Activated CD4-positive, alpha-beta T cell treated with anti-CD3 and anti-CD28 coated beads, Interleukin-2, amount 50 U/mL, for 24 hours (primary cell): ENCODE measurements at places on chromosomes 2 and 18.

- DNase-seq: no peak
Measured at GRCh38 chr18:80044072-80044471, 9.8 kb downstream of the RBFA start.

- no peak for DNase-seq
Measured at GRCh38 chr2:26623541-26624495, 17.3 kb downstream of the CIB4 start.

DNA sequence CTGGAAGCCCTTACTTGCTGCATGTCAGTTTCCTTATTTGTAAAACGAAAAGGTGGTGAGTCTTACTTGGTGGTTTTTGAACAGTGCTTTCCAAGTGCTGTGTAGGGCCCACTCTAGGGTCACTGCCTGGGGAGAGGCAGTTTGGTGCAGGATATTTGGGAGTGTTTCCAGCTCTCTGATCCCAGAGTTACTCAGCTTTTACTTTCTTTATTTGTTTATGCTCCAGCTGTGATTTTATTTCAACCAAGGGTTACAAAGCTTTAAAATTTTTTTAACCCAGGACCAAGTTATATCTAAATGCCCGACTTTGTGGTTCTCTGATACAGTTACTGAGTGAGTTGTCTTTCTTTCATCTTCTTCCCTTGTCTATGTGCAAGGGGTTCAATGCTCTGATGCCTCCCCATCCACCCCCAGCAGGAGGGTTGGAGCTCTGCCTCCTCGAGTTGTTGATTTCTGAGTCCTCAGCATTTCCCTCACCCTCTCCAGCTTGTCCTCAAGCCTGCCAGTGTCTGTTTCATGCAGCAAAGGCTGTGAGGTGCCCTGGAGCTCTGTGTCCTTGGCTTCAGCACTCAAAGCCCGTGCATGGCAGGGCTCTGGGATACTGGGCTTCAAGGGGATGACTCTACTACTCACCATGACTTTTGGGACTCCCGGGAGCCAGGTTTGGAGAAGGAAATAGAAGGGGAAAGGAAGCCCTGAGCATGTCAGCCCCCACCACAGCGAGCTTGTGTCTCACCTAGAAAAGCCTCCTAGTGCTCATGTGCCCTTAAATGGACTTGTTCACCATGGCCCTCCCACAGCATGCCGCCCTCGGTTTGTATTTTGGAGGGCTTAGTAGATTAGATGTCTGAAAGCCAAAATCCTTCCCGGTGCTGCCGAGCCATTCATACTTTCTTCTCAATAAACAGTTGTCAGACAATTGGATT, 236.8 kb downstream of the SETBP1 start:
- DNase-seq: no peak

DNA sequence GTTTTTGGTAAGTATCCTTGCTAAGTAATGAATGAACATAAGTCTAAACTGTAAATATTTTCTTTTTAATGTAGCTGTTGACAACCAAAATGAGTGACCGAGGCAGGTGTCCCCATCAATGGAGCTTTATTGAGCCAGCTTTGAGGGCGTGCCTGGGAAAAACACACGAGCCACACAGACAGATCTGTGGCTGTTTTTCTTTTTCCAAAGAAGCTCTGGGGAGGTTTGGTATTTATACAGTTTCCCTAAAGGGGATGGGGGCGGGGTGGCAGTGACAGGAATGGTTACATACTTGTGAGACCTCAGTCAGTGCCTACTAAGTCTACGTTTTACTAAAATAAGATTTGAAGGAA, 11.2 kb downstream of the DBI start:
- no peak for DNase-seq

DNA sequence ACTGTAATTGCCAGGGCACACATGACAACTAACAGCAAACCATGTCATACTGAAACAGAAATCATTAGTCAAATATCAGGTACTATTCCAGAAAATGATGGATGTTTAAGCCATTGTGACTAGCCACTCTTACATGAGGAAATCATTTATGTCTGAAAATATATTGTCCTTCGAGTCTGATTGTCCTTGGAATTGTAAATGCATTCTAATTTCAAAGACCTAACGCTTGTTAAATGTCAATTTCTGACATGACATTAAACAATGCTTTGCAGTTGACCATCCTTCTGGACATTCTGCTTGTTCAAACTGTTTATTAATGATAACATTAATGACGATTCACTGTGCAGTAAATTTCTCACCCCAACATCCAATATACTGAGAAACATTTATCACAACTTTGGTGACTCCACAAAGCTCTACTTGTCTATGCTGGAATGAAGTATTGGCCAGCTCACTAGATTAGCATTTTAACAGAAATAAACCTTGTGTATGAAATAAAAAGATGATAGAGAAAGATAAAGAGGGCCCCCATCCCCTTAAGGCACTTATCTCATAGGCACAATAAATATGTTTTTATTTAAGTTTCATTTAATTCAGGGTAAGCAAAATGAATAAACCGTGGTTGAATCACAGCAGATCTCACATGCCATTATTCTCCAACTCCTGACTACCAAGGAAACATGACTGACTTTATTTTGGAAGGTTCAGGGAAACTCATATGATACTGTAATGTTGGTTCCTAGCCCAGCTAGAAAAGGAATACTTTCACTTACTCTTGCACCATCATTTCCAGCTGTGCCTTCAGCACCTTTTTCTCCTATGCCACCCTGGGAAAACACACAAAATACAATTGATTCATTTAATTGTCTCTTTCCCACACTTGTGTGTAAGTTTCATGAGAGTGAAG, 82.3 kb downstream of the COL3A1 start:
- no peak for DNase-seq

- no peak for DNase-seq
Measured at GRCh38 chr2:216534809-216535208, 36.2 kb downstream of the RPL37A start.

DNA sequence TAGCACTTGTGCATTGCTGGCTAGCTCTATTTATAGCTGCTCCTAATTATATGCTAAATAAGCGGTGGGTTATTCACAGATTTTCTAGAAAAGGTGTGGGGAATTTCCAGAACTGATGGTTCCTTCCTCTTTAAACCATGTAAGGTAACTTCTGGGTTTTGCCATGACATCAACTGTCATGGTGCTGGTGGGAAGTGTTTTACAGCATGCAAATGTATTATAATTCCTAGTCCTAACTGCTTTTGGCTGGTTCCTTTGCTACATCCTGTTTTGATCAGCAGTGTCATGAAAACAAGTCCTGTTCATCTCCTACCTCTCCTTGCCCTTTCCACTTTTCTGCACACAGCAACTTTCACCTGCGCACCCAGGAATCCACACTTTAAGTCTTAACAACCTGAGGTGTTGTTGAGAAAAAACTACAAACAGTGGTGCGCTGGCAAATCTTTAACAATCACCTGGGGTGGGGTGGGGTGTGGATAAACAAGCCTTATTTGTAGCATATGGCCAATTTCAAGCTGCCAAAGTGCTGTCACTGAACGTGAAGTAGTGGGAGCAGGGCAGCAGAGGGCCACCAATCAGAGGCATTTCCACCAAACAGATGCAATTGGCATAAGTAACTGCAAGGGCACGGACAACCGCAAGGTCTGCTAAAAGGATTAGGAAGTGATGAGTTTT, 33.4 kb upstream of the SKOR2 start:
- DNase-seq: no peak

DNA sequence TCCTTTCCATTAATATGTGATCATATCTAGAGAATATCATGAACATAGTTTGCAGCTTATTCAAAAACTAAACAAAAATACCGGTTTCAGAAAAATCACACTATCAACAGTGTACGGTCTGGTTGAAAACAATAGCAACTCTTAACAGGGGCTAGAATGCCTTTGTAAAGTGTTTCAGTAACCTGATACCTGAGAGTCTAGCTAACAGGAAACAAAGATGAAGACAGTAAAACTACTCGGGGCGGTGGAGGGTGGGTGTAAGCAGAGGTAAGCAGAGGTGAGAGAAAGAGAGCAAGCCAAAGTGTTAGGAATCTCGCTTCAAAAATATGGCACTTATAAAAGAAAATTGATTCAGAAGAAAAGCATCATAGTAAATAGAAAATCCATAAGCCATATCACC, 109.0 kb upstream of the RGPD4 start:
- DNase-seq: no peak

DNA sequence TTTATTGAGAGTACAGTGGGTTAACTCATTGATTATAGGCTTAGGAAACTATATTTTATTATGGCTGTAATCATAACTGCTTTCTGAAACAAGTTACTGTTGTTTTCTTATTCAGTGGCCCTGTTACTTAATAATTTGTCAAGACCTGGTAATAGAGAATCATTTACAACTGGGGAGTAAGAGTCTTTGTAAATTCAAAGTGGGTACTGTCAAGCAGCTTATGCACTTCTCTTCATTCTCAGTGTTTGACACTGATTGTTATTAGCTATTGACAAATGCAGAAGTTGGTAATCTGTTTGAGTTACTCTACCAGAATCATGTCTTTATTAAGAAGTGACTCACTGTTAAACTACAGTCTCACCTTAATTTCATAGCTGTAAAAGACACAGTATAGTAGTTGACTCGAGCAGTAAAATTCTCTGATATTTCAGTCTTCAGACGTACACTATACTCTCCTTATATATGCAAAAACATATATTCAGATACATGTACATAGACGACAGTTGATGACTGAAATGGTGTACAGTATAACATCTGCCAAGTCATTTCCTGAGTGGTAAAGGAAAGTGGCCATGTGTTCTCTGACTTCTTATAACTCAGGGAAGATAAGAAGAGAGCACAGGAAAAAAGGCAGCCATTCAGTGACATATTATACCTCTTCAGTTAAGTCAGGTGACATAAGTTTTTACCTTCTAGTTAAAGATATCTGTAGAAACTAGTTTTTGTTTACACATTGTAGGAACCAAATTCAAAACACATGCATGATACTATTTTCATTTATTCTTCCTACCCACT, 36.0 kb upstream of the TTC27 start:
- DNase-seq: peak; percentile 3

DNA sequence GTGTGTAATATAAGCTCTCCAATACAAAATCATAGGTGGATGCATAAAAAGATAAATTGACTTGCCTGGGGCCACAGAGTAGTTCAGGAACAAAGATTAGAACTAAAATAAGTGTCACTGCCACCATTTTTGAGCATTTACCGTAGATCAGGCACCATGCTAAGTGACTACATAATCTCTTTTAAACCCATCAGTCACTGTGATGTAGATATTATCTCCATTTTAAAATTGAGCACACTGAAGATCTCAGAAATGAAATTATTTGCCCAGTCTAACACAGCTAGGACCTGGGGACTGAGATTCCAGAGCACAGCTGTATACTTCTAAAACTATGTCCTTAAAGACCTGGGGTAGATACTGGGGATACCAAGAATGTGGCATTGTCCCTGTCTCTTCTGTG, 737.3 kb downstream of the CNTNAP5 start:
- DNase-seq: no peak

- DNase-seq: peak; percentile 76
Measured at GRCh38 chr18:24014062-24014985, at the start of gene TTC39C. TSS of gene TTC39C (plus strand) at chr18:24014754. CDS start at chr18:24014872, 118 bp downstream.

DNA sequence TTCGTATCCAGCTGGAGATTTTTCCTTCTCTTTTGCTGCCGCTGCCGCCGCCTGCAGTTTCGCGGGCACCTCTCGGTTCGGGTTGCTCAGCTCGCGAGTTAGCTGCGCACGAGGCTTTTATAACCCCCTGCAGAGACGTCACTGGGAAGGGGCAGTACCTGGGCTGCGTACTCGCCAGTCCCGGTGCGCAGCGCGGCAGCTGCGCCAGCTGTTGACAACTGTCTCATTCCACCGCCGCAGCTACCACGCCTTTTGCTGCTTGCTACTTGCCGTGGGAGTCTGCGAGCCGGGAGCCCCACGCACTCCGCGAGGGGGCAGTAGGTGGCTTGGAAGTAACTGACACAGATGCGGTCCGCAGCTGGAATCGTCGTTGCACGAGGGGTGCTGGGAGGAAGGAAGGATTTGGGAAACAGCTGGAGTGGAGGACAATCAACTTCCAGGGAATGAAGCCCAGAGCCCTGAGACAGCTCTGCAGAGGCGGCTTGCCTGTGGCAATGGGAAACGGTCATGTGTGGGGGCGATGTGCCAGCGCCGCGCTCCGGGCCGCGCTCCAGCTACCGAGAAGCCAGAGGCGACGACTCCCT, at the start of gene TACR1:
Gene TACR1 (minus strand): TSS at position 93 of the 584 bp plus-strand sequence. CDS start 586 bp downstream, outside the sequence.
- peak; percentile 2 for DNase-seq

DNA sequence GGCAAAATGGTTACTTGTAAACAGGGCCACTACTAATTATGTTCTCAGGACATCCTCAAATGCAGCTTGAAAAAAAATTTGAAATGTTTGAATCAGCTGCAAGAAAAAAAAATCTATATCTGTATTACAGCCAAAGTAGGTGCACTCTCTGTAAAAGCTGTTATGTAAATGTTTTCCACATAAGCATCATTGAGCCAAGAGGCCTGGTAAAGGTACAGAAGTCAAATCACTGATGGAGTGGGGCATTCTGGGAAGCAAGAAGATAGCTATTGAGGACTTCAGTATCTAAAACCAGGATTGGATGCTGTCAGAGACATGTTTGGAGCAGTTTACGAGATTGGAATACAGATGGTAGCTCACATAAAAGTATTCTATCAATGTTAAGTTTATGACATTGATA, 80.3 kb downstream of the MAPRE2 start:
- no peak for DNase-seq

GRCh38 chr2:47984041-47984440, 77.7 kb upstream of the FBXO11 start:
- DNase-seq: no peak

GRCh38 chr2:54891909-54892308, 158.3 kb downstream of the RTN4 start:
- DNase-seq: no peak

- peak; percentile 39 for DNase-seq
Measured at GRCh38 chr2:230714136-230714480, 1.5 kb downstream of the CAB39 start.

GRCh38 chr2:218293715-218294429, 1.6 kb upstream of the TMBIM1 start:
- no peak for DNase-seq

- no peak for DNase-seq
Measured at GRCh38 chr18:13051950-13052349, 60.8 kb downstream of the CEP192 start.

- DNase-seq: no peak
Measured at GRCh38 chr2:230043461-230043860, 25.3 kb downstream of the SLC16A14 start.

GRCh38 chr2:56656826-56657225, 473.0 kb downstream of the CCDC85A start:
- DNase-seq: no peak
